ENCODE measurements at places on chromosomes 7 and 10. TPM values are rescaled to one million over a fixed set of nuclear protein-coding genes. Genes with fewer than 3 reads are reported as not detected.

KNDC1 gene
- total RNA-seq: 0.20 TPM

ERVW-1 gene
- total RNA-seq: not detected

HOGA1 gene
- 11.9 TPM for total RNA-seq

GPR15LG gene
- total RNA-seq: not detected

HPS6 gene
- 9.4 TPM for total RNA-seq

LGI1 gene
- not detected for total RNA-seq

LIPN gene
- total RNA-seq: 0.22 TPM
